CD4-positive, CD25-positive, alpha-beta regulatory T cell (primary cell): ENCODE measurements at places on chromosomes 11 and 22. TPM values are rescaled to one million over a fixed set of nuclear protein-coding genes. Genes with fewer than 3 reads are reported as not detected.

- no peaks in the 10 kb centered on the region for H3K4me1 ChIP-seq
- no peak overlapping the region for H3K4me3 ChIP-seq
- H3K36me3 ChIP-seq, result no peaks in the 10 kb centered on the region
Measured at GRCh38 chr11:107183953-107184352, 165.7 kb upstream of the GUCY1A2 start.

- no peaks in the 10 kb centered on the region for H3K36me3 ChIP-seq
- H3K4me3 ChIP-seq, result no peak overlapping the region
- no peak for DNase-seq
Measured at GRCh38 chr22:22536916-22537315, 16.8 kb upstream of the ZNF280A start.

DNA sequence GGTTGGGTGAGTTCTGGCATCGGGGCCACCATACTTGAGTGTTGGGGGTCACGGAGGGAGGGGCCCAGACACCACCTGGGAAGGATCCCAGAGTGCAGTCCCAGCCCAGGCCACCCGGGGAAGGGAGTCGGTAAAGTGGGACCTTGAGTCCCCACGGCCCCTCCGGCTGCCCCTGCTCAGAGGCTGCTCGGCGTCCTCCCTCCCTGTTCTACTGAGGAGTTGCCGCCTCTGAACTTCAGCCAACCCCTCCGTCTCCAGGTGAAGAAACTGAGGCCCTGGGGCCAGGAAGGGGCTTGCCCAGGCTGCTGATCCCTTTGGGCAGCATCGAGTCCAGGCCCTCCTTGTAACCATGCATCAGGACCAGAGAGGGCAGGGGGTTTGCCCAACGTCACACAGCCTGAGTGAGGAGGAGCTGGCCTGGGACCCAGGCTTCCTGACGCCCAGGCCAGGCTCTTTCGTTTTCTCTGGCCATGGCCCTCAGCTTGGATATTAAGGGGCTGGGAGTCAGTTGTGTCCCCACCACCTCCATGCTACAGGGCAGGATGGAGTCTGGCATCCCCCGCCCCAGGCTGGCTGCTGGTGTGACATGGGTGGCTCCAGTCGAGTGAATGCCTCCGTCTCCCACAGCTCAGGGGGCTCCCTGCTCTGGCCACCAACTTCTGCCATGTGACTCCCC lies 1.3 kb downstream of the PARVG start:
- no peak for DNase-seq
- peak overlapping the region; percentile 78 for H3K27ac ChIP-seq
- peak overlapping the region; percentile 77 for H3K4me3 ChIP-seq

- no peak overlapping the region for H3K4me3 ChIP-seq
- no peaks in the 10 kb centered on the region for H3K4me1 ChIP-seq
- no peak overlapping the region for H3K27ac ChIP-seq
- no peak for DNase-seq
Measured at GRCh38 chr11:25737071-25737675, 594.8 kb upstream of the ANO3 start.

DNA sequence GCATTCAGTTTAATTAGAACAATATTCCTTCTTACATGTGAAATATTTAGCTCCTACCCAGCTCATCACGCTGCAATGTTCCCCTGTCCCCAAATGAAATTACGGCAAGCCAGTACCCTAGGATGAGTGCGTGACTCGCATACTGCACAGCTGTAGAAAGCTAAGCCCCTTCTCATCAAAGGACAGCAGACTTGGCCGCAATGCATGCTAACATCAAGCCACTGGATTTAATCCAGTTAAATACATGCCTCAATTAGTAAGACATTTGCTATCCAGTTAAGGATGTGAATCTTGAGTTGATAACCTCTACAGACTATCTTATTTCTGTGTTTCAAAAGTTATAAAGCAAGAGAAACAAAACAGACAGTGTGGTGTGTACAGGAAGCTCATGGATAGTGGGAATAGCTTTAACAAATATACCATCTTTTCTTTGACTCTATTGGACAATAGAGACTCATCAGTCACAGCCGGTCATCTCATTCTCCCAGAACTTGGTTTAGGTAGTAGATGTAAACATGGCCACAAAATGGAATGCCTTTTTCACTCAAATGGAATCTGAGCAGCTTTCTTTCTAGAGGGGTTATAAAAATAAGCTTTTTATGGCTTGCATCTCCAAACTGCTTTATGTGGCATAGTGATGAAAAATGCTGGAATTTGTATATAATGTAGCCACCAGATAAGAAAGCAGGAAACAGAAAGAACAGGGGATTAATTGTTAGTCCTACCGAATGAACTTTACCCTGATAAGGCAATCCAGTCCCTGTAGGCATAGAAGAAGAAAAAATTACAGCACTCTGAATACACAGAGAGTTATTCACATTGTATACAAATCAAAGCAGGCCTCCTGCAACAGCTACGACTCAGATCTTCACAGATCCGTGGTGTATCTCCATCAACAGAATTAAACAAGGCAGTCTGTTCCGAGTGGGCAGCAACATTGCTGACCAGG lies 224.1 kb downstream of the CADM1 start:
- no peak overlapping the region for H3K4me3 ChIP-seq
- no peak overlapping the region for H3K27ac ChIP-seq
- no peaks in the 10 kb centered on the region for H3K36me3 ChIP-seq
- H3K27me3 ChIP-seq, result peaks cover 8% of the 10 kb centered on the region

The TRIM48 gene
- not detected for total RNA-seq

- peaks cover 58% of the 10 kb centered on the region for H3K4me1 ChIP-seq
- no peaks in the 10 kb centered on the region for H3K27me3 ChIP-seq
- DNase-seq, result peak; percentile 64
- H3K27ac ChIP-seq, result peak overlapping the region; percentile 98
Measured at GRCh38 chr11:118398791-118399559, 2.4 kb upstream of the ATP5MG start.

- peaks cover 3% of the 10 kb centered on the region for H3K27me3 ChIP-seq
- peak overlapping the region; percentile 33 for H3K27ac ChIP-seq
- H3K4me3 ChIP-seq, result no peak overlapping the region
- H3K4me1 ChIP-seq, result peaks cover 22% of the 10 kb centered on the region
- peak; percentile 63 for DNase-seq
Measured at GRCh38 chr11:65899356-65900124, 648 bp downstream of the FOSL1 start.

DNA sequence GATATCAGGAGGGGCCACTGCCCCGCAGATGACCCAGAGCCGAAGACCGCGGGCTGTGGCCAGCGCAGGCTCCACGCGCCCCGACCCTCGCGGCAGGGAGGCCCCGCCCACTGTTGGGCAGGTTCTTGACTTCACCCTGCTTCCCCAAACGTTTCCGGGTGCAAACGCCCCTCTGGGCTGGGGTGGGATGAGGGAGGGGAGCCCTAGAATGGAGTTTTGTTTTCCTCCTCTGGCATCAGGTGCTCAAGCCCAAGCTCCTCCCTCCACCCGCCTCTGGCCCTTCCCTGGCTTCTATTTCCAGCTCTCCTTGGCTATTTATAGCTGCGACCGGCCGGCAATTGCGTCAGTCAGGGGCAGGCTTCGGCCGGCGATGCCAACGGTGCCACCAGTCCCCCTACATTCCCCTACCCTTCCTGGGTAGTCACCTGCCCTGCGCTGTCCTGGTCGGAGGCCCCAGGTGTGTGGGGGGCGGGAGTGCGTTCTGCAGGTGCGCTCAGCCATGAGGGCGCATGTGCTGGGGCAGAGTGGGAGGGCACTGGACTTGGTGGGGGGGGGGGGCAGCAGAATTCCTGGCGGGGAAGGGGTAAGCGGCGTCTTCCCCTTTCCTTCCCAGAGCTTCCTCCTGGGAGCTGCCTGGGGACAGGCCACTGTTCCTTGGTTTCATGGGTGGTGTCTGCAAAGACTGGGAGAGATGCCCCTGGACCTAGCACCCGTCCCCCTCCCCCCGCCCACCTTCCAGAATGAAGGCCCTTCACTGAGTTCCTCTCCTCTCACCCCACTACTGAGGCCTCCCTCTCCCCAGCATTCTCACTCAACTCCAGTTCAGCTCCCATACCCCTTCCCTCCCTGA lies 23.6 kb downstream of the DUSP8 start:
- no peak overlapping the region for H3K27ac ChIP-seq
- H3K4me1 ChIP-seq, result peaks cover 25% of the 10 kb centered on the region
- no peak overlapping the region for H3K4me3 ChIP-seq
- H3K27me3 ChIP-seq, result no peaks in the 10 kb centered on the region

GRCh38 chr22:31229402-31230079 lies 17.4 kb downstream of the LIMK2 start:
- H3K27me3 ChIP-seq, result no peaks in the 10 kb centered on the region
- peaks cover 13% of the 10 kb centered on the region for H3K36me3 ChIP-seq
- peak overlapping the region; percentile 56 for H3K4me3 ChIP-seq
- H3K4me1 ChIP-seq, result peaks cover 43% of the 10 kb centered on the region

DNA sequence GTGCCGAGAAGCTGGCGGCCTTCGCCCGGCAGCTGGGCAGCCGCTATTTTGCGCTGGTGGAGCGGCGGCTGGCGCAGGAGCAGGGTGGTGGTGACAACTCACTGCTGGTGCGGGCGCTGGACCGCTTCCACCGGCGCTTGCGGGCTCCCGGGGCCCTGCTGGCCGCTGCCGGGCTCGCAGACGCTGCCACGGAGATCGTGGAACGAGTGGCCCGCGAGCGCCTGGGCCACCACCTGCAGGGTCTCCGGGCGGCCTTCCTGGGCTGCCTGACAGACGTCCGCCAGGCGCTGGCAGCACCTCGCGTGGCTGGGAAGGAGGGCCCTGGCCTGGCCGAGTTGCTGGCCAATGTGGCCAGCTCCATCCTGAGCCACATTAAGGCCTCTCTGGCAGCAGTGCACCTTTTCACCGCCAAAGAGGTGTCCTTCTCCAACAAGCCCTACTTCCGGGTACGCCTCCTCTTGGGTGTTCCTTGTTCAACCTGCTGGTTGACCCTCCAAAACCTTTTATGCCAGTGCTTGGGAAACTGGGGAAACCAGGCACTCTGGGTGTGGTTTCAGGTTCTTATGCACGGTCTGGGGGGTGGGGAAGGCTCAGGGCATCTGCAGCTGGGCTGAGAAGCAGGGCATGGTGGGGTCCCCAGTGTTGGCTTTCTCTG lies 3.1 kb upstream of the TM7SF2 start:
- DNase-seq, result no peak
- no peak overlapping the region for H3K4me3 ChIP-seq
- no peaks in the 10 kb centered on the region for H3K27me3 ChIP-seq
- H3K36me3 ChIP-seq, result peaks cover 27% of the 10 kb centered on the region
- peaks cover 36% of the 10 kb centered on the region for H3K4me1 ChIP-seq

The SHISAL1 gene
- not detected for total RNA-seq

The ZW10 gene
- total RNA-seq, result 7.7 TPM

DNA sequence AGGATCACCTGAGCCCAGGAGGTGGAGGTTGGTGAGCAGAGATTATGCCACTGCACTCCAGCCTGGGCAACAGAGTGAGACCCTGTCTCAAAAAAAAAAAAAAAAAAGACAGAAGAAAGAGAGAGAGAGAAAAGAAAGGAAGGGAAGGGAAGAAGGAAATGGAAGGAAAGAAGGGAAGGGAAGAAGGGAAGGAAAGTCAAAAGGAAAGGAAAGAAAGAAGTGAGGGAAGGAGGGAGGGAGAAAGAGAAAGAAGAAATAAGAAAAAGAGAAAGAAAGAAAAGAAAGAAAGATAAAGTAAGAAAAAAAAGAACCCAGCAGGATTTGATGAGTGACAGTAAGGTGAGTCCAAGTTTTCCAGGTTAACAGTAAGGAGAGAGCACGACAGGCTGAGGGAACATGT lies 19.6 kb downstream of the WBP2NL start:
- H3K4me1 ChIP-seq, result peaks cover 11% of the 10 kb centered on the region
- H3K27ac ChIP-seq, result no peak overlapping the region
- DNase-seq, result no peak
- peaks cover 3% of the 10 kb centered on the region for H3K36me3 ChIP-seq
